Fibroblast of mammary gland (primary cell): ENCODE measurements at places on chromosomes 7 and 10.

- DNase-seq, result no peak
These were observed 114.2 kb downstream of the TES start for GRCh38 chr7:116324582-116324981.

DNA sequence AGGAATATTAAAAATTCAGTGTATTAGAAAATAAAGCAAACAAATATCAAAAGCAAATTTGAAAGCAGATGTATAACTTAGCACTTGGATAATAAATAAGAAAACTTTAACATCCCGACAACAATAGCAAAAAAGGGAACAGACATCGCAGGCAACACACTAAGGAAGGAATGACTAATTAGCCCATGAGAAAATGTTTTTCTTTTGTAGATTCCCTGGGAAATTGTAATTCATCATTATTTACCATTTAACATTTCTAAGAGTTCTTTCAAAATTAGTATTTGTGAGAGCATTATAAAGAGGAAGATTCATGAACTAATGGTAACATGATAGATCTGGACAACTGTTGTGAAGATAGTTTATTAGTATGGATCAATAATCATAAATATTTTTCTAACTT, 106.0 kb upstream of the STK17A start:
- no peak for DNase-seq

DNA sequence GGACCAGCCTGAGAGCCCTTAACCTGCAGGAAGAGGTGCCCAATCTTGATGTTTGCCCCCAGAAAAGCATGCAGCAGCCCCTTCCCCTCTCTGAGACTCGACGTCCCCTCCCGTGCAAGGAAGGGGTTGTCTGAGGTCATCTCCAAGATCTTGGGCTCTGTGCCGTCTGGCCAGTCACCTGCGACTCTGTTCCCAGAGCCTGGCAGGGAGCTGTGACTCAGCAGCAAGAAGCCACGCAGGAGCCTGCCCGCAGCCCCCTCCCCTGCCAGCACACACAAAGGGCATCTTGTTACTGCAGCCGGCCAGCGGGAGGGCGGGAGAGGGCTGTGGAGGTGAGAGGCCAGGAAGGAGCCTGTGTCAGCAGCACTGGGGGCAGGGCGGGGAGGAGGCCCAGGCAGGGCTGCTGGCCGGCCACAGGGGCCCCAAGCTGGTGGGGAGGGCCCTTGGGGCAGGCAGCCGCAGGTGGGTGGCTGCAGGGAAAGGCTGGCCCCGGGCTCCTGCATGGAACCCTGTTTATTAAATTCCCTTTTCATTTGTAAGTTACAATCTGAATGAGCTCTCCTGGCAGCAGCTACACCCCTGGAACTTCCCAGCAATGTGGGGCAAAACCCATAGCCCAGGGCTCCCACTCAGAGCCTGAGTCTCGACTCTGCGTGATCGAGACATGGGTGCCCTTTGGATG, 103.7 kb upstream of the ZMIZ1 start:
- peak; percentile 33 for DNase-seq

- DNase-seq, result no peak
These were observed 1208.3 kb downstream of the GATA3 start for GRCh38 chr10:9262770-9263169.

GRCh38 chr10:78761311-78761781, 307.4 kb upstream of the ZMIZ1 start:
- DNase-seq, result no peak

- no peak for DNase-seq
These were observed 15.2 kb downstream of the PDZD8 start for GRCh38 chr10:117360016-117360415.

DNA sequence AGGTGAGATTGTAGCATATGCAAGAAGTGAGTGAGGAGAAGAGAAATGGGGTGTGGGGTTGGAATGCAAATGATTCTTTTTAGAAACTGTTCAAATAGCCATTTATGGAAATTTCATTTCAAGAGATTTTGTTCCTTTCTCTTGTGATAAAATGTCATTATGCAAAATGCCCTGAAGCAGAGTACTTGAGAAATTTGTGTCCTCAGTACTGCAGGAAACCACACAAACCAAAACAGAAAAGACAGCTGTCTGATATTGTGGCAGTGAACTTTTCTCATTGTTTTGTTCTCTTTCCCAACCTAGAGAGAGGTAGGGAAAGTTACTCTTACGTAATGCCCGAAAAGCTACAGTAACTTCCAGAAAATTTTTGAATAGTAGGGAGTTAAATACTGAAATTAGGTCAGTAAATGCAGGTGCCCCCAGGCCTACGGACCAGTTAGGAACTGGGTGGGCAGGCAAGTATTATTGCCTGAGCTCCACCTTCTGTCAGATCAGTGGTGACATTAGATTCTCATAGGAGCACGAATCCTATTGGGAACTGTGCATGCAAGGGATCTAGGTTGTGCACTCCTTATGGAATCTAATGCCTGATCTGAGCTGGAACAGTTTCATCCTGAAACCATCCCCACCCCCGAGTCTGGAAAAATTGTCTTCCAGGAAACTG, 34.0 kb downstream of the DLD start:
- DNase-seq, result no peak

- peak; percentile 97 for DNase-seq
These were observed 73.3 kb upstream of the RHEB start for GRCh38 chr7:151592868-151593486.

GRCh38 chr7:142511801-142512200, 237.5 kb upstream of the PRSS1 start:
- DNase-seq, result no peak

- DNase-seq, result no peak
These were observed 95.7 kb downstream of the VSTM2A start for GRCh38 chr7:54637712-54638396.

DNA sequence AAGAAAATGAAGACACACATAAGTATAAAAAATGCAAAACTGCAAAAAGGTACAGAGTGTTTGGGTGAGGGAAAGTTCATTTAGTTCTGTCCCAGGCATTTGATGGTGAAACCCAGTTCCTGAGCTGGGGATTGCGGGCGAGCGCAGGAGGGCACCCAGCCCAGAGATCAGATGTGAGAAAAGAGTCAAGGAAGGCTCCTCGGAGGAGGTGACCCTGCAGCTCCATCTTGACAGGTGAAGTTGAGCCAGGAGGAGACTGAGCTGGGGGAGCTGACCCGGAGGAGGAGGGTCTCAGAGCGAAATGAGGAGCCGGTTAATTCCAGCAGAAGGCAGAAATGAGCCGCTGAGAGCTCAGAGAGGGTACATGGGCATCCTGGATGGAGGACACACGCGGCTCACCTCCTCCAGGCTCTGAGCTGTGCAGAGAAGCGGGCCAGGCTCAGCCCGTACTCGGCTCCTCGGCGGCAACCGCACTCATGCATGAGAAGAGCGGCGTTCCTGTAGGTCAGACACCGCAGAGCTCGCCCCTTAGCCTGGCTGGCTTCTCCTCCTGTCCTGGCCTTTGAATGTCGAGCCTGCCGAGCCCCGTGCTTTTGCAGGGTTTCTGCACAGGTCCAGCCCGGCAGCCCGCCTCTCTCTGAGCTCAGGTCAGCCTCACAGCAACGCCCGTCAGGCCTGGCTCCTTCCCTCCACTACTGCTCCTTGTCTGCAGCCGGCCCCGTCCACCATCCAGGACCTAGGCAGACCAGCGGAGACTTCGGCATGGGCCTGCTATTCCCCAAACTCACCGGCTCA, 9.5 kb upstream of the RAMP3 start:
- peak; percentile 3 for DNase-seq
